Breast epithelium (tissue), 4 donors: ENCODE measurements at places on chromosomes 1 and 21.

- no peak for DNase-seq
Observed at GRCh38 chr1:188128761-188129160, 1300.0 kb downstream of the PLA2G4A start.

DNA sequence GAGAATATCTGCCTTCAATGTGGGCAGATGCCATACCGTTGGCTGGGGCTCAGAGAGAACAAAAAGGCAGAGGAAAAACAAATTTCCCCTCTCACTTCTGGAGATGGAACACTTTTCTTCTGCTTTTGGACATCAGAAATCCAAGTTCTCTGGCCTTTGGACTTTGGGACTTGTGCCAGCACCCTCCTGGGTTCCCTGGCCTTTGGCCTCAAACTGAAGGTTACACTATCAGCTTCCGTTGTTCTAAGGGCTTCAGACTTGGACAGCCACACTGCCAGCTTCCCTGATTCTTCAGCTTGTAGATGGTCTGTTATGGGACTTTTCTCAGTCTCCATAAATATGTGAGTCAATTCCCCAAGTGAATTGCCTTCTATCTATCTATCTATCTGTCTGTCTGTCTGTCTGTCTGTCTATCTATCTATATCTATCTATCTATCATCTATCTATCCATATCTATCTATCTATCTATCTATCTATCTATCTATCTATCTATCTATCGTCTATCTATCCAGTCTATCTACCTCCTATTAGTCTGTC, 778.1 kb upstream of the TMPRSS15 start:
- no peak for DNase-seq

DNA sequence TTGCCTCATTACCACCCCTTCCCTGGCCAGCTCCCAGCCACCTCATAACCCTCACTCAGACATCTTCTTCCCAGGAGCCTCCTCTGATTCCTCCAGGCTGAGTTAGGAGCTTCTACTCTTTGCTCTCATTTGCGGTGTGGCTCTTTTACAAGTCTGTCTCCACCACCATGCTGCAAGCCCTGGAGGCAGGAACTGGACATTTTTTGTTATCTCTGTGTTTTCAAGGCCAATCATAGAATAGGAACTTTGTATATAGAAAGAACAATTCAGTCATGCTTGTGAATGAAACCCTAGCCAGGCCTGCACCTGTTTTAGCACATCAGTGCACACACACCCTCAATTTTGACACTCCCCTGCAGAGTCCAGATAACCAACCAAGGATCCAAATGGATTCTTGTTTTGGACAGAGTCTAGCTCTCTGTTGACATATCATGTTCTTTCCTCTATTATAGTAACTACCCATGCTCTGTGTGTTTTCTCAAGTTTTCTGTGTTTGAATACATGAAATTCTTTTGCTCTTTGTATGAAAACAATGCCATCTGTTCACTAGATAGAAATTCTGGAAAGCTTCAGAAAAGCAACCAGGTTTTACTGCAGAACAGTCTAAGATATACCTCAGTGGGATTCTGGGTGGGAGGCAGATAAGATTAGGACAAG, 60.9 kb upstream of the ZNF648 start:
- no peak for DNase-seq

DNA sequence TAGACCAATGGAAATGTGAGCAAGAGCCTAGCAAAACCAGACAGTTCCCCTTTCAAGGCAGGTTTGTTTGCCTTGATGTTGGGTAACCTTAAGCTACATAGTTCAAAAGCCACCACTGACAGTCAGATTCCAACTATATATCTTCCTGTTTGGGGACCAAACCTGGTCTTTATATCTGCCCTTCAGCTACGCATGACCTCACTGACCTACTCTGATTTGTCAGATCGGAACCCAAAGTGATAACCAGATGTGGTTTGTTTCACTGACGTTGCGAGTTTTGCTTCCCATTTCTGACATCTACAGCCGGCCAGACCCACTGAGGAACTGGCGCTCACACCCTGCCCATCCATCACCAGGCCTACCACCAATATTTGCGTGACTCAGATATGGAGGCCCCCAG, 361.1 kb upstream of the CHRM3 start:
- DNase-seq, result no peak

DNA sequence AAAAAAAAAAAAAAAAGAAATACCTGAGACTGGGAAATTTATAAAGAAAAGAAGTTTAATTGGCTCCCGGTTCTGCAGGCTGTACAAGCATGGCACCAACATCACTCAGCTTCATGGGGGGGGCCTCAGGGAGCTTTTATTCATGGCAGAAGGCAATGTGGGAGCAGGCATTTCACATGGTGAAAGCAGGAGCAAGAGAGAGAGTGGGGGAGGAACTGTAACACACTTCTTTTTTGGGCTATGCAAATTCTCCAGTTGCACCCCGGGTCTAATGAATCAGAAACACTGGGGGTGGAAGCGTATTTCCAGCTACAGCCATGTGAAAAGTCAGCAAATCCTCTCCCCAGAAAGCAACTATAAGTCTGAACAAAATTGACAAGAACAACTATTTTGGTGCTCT, 11.8 kb upstream of the SOD1 start:
- no peak for DNase-seq

DNA sequence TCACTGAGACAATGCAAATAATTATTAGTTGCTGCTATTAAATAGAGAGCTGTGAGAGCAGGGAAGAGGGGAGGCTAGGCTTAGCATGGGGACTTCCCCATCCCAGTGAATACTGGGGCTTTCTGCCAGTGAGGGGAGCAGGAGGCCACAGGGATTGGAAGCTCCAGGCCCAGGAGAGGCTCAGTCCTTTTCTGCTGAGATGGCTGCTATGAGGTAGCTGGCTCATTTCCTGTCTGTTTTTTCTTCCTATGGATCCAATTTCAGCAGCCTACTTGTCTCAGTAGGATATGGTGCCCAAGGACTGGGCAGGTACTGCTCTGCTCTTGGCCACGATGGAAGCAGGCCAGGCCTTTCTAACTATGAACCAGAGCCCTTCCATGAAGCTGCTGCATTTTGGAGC, 10.0 kb downstream of the STMN1 start:
- DNase-seq, result no peak

GRCh38 chr1:162562470-162562828, 927 bp downstream of the UAP1 start:
- no peak for DNase-seq

DNA sequence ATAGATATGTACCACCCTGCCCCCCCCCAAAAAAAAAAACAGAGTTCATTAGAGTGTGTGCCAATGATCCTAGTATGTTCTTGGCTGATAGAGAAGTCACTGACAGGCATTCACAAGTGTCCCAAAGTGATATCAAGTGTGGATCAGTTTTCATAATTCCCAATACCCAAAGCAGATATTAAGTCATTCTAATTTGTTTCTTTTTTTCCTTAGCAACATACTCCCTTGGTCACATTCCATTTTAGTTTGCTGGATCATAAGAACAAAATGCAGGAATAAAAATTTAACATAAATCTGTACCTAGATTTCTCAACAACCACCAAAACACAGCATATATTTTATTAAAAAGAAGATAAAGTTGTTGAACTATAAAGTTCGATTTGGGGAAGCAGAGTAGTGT, 129.8 kb upstream of the PALMD start:
- no peak for DNase-seq

DNA sequence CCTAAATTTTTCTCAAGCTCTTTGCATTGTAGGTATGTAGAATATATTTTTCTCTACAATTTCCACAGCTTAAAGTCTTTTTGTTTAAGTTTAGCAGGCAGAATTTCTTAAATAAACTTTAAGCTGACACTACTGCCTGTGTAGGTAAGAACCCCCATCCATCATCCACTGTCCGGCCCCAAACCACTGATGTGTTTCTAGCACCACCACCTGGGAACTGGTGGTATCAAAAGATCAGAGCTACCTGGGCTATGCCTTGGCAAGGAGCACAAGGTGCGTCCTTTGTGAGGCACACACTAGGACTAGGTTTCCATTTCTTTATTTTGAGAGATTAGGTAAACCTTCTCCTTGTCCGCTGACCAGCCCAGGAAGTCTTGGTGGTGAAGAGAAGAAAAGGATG, 10.5 kb upstream of the LELP1 start:
- no peak for DNase-seq

DNA sequence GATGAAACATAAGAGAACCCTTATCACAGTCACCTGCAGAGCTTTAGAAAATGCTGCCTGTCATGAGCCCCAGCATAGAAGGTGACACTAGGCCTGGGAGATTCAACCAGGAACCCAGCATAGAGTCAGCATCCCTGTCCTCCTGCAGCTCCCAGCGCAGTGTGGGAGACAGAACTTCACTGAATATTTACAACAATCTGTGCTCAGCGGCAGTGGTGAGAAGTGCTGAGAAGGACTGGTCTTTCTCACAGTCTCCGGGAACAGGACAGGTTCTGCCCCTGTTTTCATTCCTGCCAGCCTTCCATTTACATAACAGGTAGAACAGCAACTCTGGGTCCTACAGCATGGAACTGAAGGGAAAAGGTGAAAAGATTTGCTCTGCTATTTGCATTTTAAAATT, 83.5 kb upstream of the GADD45A start:
- DNase-seq, result no peak

DNA sequence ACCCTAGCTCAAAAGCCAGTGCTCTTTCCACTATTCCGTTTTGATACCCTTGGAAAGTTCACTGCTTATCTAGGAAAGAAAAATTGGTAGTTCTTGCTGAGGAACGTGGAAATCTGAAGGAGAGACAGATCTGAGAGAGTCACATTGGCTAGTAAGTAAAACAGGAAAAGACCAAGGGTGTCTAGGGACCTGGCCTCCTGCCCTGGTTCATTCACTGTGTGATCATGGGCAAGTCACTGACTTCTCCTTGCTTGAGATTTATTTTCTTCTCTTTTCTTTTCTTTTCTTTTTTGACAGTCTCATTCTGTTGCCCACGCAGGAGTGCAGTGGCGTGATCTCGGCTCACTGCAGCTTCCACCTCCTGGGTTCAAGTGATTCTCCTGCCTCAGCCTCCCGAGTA, 90.8 kb downstream of the NFIA start:
- DNase-seq, result no peak

DNA sequence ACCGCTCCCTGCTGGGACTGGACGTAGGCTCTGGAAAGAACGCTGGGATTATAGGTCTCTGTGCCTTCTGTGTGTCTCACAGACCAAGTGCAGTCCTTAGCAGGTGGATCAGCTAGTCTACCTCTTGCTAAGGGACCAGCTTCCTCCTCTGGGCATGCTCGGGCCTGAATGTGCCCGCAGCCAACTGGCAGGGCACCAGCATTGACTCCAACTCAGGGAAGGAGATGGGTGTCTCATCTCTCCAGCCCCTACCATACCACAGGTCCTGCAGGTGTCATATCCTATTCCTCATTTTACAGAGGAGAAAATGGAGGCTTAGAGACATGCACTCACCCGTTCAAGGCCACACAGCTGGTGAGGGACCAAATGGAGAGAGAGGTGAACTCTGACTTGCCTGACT, 340.2 kb downstream of the PTPRU start:
- no peak for DNase-seq

DNA sequence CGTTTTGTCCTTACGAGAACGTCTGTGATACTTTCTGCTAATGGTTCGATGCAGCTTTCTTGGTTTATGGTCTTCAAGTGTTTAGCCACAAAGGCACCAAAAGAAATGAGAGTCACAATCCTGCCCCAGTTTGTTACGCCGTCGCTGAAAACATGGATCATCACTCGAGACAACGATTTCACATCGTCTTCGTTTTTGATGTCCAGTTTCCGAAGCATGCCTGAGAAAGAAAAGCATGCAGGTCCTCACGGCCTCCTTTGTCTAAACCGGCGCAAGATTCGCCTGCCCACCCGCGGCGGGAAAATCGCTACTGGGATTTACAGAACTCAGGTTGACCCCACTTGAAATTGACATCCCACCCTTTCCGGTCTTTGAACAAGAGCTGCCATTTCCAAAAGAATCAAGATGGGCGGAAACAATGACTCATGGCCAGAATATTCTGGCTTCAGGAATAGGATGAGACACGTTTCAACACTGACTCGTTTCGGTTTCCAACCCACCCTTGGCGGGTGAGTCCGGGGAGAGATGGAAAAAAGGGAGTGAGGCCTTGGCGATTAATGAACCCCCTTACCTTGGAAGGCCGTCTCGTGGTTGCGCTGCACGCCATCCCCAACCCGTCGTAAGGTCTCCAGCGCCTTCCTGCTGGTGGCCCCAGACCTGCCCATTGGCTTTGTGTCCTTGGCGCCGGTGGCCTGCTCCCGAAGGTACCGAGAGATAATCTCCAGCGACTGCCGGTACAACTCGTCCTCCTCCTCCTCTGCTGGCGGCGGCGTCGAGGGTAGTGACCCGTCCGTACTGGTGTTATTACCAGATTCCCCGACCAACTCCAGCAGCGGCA, 919 bp downstream of the MCL1 start:
- no peak for DNase-seq

- no peak for DNase-seq
Observed at GRCh38 chr1:42833981-42834380, 12.4 kb upstream of the ZNF691 start.
